Fibroblast of the conjunctiva (primary cell): ENCODE measurements at places on chromosomes 7 and 10.

DNA sequence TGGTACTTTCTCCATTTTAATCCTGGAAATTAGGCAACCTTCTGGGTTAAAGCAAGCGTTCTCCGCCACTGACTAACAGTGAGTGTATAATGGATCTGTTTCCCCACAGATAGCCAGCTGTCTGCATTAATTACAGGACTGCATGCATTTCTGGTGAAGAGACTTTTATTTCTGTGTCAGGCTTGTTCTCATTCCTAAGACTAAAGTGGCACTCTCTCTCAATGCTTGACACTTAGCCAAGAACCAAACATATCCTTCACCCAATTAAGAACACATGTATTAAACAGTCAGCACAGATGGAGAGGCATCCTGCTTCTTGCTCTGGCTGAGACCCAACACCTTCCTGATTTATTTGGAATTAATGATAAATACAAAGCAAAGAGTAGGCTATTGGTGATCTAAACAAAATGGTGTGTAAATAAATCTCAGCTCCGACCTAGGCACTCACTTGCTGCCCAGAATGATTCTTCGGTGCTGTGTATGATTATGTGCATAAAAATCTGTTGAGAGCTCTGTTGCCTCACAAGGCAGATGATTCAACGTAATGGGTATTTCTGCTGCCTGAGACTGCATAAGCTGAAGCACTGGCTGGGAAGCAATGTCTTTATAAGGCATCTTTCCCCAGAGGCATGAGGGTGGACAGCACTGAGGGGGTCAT lies 16.8 kb downstream of the CALU start:
- peak; percentile 90 for DNase-seq

DNA sequence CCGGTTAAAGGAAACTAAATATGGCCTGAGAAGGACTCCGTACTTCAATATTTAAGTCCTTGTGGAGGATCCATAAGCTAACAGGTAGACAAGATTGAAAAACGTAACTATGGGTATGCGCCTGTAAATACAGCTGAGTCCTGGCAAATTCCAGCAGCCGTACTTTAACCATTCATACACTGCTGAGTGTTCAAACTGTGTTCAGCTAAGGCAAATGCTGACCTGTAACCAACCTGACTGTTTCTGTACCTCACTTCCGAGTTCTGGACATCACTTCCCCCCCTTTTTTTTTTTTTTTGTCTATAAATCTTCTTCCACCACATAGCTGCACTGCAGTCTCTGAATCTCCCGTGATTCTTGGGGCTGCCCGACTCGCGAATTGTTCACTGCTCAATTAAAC lies 69.1 kb downstream of the SRPK2 start:
- no peak for DNase-seq

DNA sequence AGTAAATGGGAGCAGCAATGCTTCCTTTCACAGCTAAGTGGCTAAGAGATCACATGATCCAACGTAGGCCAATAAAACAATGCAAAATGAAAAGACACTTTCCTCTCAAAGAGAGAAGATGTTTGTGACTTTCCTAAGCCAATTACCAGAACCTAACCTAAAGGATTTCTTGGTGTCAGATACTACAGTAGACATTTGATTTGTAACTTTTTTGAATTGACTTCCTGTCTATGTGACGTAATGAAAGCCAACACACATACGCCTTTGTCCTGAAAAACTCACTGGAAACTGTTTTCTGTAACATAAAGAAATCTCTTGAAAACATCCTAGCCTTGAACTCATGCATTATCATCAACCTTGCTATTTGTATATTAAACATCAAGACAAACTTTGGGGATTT lies 417.1 kb downstream of the GPAM start:
- no peak for DNase-seq

GRCh38 chr7:33981671-33982424 lies 76.5 kb downstream of the BMPER start:
- DNase-seq = no peak

DNA sequence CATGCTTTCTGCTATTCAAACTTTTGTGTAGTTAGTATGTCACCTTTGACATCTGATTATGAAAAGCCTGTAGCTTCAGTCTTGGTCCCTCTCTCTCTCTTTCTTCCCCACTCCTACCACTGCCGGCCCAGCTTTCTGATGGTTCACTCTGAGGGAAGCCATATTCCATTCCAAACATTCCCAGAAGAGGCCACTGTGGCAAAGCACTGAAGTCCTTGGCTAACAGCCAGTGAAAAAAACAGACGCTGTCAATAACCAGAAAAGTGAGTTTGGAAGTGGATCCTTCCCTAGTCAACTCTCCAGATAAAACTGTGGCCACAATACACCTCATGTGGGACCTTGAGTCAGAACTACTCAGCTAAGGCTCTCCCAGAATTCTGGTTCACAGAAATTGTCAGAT lies 950.7 kb upstream of the PHF14 start:
- no peak for DNase-seq

DNA sequence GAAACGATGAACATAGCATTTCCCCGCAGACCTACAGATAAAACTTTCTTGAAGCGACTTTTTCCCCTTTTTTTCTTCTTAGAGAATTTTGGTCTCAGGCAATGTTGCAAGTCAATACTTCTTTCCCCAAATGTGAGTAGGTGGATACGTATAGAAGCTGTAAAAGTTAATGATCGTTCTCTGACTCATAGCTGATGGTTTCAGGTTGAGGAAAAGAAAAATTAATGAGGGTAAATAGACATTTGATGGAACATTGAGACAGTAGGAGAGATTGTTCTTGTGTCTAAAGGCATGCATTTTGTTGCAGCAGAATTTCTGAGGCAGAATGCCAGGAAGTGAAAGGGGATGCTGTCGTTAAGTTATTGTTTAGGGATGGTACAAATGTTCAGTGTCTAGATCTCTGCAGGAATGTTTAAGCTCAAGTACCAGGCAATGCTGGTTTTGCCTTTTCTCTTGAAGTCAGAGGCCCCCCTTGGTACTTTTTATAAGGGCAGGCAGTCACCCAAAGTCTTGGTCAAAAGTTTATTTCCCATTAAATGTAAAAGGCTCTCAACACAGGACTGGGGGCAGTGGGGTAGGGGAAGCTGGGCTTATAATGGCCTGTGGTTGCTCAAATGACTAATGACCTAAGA lies 9.3 kb downstream of the TCF7L2 start:
- peak; percentile 60 for DNase-seq

DNA sequence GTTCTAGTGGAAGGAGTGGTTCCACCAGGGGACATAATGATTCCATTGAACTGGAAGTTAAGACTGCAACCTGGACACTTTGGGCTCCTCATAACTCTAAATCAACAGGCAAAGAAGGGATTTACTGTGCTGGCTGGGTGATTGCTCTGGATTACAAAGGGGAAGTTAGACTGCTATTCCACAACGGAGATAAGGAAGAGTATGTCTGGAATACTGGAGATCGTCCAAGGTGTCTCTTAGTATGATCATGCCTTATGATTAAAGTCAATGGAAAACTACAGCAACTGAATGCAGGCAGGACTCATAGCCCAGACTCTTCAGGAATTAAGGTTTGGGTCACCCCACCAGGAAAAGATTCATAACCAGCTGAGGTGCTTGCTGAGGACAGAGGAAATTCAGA lies 310.6 kb upstream of the MGMT start:
- DNase-seq = no peak
